Brain pericyte (primary cell): ENCODE measurements at places on chromosomes 4 and X.

DNA sequence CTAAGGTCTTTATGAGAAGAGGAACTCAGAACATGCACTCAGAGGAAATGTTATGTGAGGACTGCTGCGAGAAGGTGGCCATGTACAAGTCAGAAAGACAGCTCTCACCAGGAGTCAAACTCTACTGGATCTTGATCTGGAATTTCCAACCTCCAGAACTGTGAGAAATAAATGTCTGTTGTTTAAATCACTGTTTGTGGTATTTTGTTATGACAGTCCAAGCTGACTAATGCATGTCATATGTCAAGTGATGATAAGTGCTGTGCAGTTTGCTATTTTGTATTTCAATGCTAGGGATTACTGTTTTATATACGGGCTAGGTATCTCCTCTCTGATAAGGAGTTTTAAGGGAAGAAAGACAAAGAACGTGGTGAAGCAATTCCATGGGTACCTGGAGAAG, 162.3 kb downstream of the CPEB2 start:
- DNase-seq: no peak

GRCh38 chr4:40316782-40317635, 18.1 kb upstream of the CHRNA9 start:
- peak; percentile 75 for DNase-seq

DNA sequence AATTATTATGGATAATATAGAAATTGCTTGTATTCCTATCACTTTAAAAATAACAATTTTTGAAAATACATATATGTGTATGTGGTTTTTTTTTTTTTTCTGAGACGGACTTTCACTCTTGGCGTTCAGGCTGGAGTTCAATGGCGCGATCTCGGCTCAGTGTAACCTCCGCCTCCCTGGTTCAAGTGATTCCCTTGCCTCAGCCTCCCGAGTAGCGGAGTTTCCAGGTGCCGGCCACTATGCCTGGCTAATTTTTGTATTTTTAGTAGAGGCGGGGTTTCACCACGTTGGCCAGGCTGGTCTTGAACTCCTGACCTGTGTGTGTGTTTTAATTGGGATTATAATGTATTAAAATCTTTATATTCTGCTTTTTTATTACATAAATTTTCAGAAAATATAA, 97.9 kb upstream of the NUDT6 start:
- DNase-seq: no peak

GRCh38 chr4:130563185-130563888, 1467.4 kb downstream of the C4orf33 start:
- peak; percentile 50 for DNase-seq

DNA sequence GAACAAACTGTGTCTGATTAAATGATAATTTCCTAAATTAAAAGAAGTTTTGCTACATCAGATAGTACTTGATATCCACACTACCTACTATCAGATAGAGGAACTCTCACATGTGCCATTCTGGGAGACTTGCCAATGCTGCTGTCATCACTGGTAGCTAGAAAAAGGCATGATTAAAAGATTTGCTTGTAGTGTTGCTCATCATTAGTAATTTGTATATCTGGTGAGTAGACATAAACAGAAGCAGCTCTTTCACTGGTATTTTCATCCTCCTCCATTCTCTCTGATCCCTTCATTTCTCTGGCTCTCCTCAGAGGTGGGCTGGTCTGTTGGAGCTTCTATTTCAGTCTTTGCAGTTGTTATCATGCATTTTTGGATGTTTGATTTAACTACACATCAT, 56.0 kb downstream of the SPRY1 start:
- no peak for DNase-seq

DNA sequence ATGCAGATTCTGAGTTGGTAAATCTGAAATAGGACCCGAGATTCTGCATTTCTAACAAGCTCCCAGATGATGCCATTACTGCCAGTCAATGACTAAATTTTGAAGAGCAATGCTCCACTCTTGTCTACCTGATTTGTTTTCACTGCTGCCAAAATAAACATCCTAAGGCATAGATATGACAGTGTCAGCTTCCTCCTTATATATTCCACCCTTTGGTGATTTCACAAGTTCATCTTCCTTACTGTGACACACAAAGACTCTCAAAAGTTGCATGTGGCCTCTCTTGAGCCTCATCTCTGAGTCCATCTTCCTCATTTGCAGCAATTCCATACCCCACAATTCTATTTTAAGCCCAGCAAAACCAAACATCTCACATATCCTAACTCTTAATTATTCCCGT, 110.9 kb downstream of the FBXW7 start:
- DNase-seq: no peak

- DNase-seq: no peak
Measured at GRCh38 chrX:39816871-39817731, 280.7 kb downstream of the BCOR start.

DNA sequence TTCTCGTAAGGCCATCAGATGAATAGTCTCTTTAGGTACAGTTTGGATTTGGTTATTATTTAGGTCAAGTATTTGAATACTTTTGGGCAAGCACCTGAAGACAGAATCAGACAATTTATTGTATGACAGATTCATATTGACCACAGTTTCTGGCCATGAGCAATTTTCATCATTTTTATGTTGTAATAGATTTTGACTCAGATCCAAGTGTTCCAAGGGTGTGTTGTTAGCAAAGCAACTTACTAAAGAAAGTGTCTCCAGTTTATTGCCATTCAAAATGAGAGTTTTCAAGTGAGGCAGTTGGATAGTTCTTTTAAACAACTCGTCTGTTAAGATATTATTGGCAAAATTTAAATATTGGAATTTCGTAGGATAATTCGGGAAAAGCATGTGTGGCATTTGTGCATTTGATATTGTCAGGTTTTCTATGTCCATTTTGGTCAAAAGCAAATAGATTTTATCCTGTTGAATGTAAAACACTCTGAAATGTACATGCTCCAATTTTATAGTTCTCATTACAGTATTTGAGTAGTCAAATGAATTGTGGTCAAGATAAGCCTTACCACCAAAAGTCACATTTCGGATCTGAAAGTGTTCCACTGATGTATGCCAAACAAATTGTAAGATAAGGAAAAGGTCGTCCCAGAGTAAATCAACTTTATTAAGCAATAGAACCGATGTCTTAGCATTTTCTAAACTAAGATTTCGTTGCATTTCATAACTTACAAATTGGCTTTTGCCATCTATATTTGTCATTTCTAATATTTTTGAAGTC, 8.4 kb downstream of the TLR10 start:
- DNase-seq: no peak

- DNase-seq: no peak
Measured at GRCh38 chr4:144689125-144689524, 43.2 kb downstream of the HHIP start.

GRCh38 chr4:115769396-115769795, 656.0 kb upstream of the NDST4 start:
- DNase-seq: no peak

GRCh38 chrX:44314808-44315207, 28.7 kb downstream of the EFHC2 start:
- DNase-seq: no peak

DNA sequence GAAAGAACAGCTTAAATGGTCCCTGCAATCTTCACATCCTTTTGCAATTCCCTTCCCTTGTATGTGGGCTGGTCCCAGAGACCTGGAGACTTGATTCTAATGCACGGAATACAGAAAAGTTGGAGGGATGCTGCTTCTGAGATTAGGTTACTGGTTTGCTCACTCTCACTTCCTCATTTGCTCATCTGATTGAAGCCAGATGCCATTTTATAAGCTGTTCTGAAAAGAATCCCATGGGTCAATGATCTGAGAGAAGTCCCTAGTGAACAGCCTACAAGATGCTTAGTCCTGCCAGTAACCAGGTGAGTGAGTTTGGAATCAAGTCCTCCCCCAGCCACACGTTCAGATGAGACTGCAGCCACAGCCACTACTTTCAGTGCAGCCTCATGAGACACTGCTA, 35.9 kb downstream of the MAGEA1 start:
- no peak for DNase-seq

DNA sequence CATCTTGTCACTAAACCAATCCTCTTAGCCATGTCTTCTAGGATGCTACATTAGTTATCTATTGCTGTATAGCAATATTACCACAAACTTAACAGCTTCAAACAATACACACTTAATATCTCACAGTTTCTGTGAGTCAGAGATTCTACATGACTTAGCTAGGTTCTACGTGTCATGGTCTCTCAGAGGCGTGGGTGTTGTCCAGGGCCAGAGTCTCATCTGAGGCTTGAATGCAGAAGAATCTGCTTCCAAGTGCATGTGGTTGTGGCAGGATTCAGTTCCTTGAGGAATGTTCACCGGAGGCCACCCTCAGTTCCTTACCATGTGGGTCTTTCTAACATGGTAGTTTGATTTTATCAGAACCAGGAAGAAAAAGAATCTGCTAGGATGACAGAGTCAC, 26.4 kb downstream of the PPP1R2C start:
- no peak for DNase-seq

- DNase-seq: no peak
Measured at GRCh38 chr4:100269446-100269845, 79.2 kb upstream of the DDIT4L start.

GRCh38 chr4:9944431-9945425, 76.6 kb downstream of the SLC2A9 start:
- DNase-seq: no peak

DNA sequence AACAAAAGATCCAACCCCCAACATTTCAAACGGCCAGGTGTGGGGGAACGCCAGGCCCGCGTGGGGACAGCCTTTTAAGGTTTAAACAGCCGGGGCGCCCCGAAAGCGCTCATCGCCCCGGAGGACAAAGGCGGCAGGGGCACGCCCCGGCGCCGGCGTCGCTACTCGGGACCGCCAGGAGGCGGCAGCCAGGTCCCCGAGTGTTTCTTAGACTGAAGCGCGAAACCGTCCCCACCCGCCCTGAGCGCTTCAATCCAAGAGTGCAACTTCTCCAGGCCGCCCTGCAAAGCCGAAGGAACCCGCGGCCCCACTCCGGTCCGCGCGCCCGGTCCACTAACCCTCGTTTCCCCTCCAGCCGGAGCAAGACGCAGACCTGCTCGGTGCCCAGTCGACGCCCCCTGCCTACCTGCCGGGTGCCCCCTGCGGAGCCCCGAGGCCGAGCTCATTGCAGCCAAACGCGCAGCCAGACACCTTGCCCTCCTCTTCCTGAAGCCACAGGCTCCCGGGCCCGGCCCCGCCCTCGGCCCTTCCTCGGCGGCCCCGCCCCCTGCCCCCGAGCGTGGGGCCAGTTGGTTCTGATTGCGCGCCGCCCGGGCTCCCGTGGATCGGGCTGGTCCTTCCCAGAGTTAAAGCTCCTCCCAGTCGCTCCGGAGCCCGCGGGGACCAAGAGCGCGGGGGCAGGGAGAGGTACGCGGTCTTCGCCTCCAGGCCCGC, at the start of gene CASP6:
Gene CASP6 (minus strand): TSS at position 496 of the 714 bp plus-strand sequence. CDS start 50 bp downstream, at position 446.
- DNase-seq: peak; percentile 38

DNA sequence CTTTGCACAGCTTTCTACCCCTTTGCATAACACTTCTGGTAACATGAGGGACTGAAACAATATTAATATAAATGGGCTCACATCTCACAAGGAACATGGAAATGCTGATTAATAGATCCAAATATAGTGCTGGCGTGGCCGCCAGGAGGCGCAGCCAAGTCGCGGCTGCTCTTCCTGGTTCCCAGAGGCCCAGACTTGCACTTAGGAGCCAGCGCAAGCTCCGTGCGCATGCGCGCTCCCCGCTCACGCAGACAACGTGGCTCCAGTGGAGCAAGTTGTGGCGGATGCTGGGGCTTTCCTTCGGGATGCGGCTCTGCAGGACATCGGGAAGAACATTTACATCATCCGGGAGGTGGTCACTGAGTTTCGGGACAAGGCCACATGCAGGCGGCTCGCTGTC, 318.3 kb upstream of the SLC7A11 start:
- DNase-seq: no peak

DNA sequence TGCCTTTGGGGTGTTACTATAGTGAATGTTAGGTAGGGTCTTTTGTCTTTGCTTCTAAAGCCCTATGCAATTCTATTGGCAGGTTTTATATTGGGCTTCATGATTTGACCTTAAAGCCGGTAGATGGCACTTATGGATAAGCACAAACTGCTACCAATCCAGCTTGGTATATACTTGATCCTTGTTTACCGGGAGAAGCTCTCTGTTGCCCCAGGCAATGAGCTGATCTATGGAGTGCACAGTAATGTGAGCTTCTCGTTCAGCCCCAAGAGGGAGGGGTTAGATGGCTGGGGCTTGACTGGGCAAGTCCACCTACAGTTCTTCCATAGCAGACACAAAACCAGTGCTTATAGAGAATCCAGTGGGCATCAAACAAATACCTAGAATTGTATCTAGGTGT, 287.2 kb upstream of the CT83 start:
- DNase-seq: no peak

- no peak for DNase-seq
Measured at GRCh38 chrX:17519358-17519757, 144.4 kb downstream of the NHS start.

DNA sequence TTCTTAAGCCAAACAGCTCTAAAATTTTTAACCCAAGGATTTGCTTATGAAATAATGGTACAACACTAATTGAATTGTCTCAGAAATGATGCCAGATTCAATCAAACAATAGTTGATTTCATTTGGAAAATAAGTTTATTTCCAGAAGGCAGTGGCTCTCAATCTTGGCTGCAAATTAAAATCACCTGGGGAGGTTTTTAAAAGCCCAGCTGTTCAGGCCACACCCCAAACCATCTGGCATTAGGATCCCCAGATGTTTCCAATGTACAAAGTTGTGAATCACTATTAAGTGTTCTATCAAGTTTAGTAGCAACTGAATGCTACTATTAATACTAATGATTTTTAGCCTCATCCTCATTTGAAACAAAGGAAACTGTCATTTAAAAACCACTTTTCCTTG, 22.2 kb downstream of the TMEM184C start:
- DNase-seq: no peak

- no peak for DNase-seq
Measured at GRCh38 chrX:70998411-70999027, 67.6 kb upstream of the SLC7A3 start.

DNA sequence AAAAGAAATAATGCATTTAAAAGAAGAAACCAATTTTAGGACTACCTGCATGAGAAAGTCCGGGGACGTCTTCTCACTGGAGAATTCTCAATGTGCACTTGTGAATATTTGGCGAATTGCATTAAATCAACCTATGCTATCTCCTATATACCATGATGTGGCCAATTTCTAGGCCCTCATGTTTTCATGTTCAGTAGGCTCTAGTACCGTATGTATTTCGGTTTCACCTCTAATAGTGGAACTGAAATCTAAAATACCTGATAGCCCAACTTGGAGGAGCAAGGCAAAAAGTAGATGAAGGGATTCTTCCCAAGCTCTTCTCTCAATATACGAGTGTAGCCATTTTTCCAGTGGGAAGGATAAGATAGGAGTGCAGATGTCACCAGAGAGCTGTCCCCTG, 11.4 kb upstream of the FGF2 start:
- no peak for DNase-seq

- DNase-seq: no peak
Measured at GRCh38 chrX:98501426-98501825, 1617.7 kb downstream of the RPA4 start.

GRCh38 chr4:106277140-106277675, 38.8 kb downstream of the TBCK start:
- peak; percentile 40 for DNase-seq
